SK-N-DZ (cell line): ENCODE measurements at places on chromosomes 13 and 19.

DNA sequence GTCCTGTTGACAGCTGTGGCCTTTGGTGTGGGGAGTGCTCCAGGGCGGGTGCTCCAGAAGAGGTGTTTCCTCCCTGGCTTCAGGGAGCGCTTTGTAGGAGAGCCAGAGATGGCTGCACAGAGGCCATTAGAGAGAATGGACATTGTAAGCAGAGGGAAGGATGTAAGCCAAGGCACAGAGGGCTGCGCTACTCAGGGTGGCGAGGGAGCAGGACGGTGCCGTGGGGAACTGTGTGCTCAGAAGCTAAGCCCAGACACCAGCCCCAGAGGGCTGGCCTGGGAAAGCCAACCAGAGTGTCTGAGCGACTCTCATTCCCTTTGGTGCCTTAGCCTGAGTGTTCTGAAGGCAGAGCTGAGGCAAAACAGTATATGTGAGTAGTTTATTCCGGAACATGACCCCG lies 92.2 kb downstream of the TSHZ3 start:
- DNase-seq, result no peak

DNA sequence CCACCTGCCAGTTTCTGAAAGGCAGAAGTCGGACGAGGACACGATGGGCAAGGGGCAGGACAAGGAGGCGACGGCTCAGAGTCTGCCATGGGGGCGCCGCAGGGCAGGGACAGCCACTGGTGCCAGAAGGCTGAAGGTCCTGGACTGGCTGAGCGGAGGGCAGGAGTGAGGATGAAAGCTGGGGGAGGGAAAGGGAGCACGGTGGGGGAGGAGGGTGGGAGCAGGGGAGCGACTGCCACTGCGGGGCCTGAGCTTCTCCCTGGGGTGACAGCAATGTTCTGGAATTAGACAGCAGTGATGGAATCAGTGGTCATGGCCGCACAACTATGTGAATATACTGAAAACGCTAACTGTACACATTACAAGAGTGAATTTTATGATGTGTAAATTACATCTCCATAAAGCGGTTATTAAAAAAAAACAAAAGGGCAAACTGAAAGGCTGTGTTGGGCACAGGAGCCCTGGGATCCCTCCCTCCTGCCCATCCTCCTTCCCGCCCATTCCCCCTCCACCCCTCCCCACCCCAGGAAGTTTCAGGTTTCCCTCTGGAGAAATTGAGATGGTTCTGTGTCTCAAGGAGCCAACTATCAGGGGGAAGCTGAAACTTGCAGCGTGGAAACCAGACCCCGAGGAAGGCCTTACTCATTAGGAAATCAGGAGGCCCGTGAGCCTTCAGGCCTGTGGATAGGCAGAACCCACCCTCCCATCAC lies 15.9 kb downstream of the MLLT1 start:
- no peak for DNase-seq

DNA sequence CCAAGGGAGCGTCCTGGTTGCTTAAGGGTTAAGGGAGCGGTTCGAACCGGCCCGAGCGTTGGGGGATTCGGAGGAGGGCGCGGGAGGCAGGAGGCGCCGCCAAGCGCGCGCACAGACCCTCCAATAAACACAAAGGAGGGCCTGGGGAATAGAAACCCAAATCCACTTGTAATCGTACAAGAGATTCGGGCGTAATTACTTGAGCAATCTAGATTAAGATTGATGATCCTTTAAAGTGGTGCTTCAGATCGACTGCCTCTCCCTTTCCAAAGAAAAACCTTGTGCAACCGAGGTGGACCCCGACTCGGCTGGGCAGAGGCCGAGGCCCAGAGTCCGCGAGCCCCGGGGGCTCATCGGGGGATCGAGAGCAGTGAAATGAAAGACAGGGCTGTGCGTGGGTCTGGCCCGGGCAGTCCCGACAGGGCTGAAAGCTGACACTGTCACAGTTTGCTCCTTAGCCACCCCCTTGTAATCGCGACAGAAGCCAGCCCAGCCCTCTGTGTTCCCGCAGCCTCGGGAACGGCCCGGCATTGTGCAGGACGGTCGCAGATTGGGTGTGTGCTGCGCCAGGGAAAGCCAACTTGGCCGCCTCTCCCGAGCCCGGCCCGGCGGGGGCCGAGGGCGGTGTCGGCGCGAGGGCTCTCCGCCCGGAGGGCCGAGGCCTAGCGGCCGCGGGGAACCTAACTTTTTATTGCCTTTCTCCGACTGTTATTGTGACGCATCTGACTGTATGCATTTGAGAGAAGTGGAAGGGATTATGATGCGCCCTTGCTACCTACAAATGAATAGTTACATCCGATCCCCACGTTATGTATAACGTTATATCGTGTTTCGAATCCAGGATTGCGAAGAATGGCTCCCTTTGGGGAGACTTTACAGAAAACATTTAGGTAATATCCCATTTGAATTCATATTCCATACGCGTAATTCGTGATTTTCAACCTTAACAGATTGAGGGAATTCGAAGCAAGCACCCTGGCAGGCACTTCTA lies 5.5 kb downstream of the MAB21L1 start:
- DNase-seq, result peak; percentile 89

- DNase-seq, result no peak
These were observed 346.5 kb downstream of the ZNF536 start for GRCh38 chr19:30718707-30719106.

DNA sequence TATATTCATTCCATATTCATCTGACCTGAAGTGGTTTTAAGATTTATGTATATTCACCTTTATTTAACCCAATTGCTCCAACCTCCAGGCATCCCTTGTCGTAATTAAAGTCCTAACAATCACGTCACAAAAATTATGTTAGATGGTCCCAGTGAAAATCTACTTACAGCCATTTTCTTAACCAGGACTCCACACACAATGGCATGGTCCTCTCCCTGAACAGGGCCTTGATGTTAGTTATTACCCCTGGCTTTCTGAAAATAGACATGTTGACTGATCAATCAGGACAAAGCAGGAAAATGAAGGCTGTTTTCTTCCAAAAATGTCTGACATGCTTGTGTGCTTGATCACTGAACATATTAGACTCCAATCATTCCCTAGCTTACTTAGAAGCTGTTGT lies 542.7 kb upstream of the SLITRK5 start:
- DNase-seq, result no peak

DNA sequence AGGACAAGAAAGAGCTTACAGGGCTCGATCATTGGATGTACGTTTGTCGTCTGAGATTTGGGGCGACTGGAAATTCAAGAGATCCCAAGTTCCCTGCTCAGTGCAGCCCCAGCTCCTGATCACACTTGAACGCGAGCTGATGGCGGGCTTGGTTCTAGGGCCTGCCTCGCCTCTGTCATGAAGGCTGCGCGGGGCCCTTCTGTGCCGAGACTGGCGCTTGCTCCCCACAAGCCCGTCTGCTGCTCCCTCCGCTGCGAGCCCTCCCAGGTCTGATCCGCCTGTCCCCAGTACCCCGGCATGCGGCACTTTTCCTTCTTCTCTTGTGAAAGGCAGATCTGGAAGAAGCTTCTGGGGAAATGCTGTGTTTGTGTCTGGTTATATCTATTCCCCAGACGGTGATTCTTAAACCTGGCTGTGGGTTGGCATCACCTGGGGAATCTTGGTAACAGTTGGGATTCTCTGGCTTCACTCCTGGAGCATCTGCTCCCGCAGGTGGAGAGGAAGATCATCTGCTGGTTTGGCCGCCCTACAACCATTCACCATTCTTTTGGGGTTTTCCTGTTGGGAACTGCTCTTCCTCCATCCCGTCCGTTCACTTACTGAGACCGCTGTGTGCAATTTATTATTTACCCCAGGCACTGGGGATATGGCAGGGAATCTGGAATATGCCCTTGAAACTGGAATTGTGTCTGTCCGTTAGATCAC lies 43.6 kb downstream of the SIPA1L3 start:
- no peak for DNase-seq

DNA sequence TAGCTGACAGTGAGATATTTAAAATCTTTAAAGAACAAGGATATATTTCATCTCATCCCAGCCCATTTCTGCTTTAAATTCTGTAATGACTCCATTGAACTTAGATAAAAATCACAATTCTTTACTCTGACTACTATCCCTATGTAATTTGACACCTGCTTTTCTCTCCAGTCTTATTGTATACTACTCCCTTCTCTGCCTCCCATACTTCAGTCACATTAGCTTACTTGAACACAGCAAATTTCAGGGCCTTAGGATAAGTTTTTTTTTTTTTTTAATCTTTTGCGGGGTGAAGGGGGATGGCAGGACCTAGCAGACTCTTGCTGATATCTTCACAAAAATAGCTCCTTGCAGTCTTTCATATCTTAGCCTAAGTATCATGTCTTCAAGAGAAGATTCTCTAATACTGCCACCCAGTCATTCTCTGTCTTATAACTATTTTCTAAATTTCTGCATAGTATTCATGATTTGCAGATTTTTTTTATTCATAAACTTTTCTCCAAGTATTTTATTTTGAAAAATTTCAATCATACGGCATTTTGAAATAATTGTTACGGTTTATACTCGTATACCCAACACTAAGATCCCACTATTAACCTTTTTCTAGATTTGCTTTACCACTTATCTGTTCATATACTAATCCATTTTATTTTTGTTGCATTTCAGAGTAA lies 151.4 kb downstream of the PCCA start:
- DNase-seq, result no peak

DNA sequence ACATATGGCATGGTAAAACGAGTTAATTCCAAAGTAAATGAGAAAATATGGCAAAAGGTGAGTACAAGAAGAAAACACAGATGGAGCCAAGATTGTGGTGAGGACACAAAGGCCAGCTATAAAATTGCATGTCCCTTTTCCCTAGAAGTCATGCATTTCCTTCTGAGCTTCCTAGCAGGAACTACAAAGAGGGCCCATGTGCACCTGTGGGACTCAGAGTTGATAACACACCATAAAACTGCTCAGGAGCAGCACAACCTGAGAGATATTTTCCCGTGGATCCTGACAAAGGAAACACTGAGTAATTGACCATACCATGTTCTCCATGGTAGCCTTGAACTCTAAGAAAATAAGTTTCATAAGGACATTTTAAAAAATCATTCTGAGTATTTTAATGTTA lies 228.3 kb downstream of the DLEU7 start:
- DNase-seq, result no peak

GRCh38 chr13:22012686-22013085 lies 341.8 kb downstream of the FGF9 start:
- DNase-seq, result no peak

DNA sequence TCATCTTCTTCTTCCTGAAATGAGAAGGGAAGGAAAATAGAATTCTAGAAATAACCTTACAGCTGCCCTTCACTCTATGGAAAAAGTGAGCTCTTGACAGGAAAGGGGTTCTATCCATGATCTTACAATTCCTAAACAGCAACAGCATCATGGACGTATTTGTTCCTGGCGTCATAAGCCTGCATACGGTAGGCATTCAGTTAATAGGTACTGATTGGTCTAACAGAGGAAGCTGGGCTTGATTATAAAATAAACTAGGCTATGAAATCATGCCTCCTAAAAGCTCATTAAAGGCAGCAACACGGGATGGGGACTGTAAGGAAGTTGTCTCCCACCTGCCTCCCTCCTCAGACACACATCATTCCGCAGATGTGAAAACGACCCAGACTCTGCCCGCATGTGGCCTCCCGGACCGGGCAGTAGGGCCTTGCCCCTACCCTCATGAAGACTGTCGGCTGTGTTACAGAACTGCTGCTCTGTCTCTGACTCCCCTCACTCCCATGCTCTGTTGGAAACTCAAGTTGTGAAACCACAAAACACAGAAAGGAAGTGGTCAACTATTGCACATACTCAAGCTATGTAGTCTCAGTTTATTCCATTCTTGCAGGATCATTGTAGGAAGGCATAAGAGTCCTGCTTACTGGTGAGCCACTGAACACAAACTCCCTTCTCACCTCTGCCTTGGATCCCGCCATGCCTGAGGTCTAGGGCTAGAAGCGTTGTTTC lies 129.8 kb downstream of the DLEU7 start:
- DNase-seq, result no peak

DNA sequence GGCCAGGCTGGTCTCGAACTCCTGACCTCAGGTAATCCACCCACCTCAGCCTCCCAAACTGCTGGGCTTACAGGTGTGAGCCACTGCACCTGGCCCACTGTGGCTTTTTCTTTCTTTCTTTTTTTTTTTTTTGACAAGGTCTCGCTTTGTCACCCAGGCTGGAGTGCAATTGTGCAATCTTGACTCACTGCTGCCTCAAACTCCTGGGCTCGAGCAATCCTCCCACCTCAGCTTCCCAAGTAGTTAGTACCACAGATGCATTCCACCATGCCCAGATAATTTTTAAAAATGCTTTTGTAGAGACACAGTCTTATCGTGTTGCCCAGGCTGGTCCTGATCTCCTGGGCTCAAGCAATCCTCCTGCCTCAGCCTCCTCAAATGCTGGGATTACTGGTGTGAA lies 12.1 kb upstream of the FCGBP start:
- no peak for DNase-seq

GRCh38 chr13:93418398-93418797 lies 191.8 kb downstream of the GPC6 start:
- DNase-seq, result no peak

- no peak for DNase-seq
These were observed 21.0 kb upstream of the N4BP2L1 start for GRCh38 chr13:32448972-32449371.

GRCh38 chr19:5628919-5629481 lies 6.1 kb downstream of the SAFB start:
- no peak for DNase-seq

- no peak for DNase-seq
These were observed 6.3 kb downstream of the RPL36 start for GRCh38 chr19:5696196-5697021.
